ENCODE measurements at places on chromosomes 5 and 9. TPM values are rescaled to one million over a fixed set of nuclear protein-coding genes. Genes with fewer than 3 reads are reported as not detected.

DNA sequence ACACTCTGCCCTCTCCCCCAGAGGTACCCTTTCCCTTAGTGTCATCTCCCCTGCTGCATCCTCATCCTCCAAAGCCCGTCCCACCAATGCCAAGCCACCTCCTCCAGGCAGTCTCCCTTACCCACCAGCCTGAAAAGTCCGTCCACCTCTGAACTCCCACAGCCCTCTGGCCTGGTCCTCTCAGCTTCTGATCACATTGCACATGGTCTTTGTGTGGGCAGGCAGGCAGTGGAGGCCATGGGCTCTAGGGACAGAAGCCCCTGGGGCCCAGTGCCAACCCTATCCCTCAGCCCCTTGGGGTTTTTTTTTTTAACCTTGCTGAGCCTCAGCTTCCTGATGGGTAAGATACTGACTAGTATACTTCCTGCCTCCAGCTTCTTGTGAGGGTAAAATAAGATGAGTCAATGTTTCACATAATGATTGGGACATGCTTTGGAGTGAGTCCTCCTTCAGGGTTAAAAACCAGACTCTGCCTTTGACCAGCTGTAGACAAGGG is 19.4 kb downstream of the CSF1R start:
- no peak for DNase-seq

- DNase-seq: no peak
Observed at GRCh38 chr5:14068136-14068535, 75.0 kb upstream of the TRIO start.

- DNase-seq: no peak
Observed at GRCh38 chr5:16886793-16887345, 49.2 kb downstream of the MYO10 start.

- no peak for DNase-seq
Observed at GRCh38 chr9:115008536-115009270, 78.3 kb upstream of the TNFSF8 start.

- DNase-seq: peak; percentile 84
Observed at GRCh38 chr5:151315998-151316597, 12.5 kb upstream of the SLC36A3 start.

GRCh38 chr5:132489871-132490483 is 596 bp downstream of the IRF1 start:
- peak; percentile 69 for DNase-seq

GRCh38 chr5:11240293-11241190 is 479.5 kb upstream of the DAP start:
- no peak for DNase-seq

DNA sequence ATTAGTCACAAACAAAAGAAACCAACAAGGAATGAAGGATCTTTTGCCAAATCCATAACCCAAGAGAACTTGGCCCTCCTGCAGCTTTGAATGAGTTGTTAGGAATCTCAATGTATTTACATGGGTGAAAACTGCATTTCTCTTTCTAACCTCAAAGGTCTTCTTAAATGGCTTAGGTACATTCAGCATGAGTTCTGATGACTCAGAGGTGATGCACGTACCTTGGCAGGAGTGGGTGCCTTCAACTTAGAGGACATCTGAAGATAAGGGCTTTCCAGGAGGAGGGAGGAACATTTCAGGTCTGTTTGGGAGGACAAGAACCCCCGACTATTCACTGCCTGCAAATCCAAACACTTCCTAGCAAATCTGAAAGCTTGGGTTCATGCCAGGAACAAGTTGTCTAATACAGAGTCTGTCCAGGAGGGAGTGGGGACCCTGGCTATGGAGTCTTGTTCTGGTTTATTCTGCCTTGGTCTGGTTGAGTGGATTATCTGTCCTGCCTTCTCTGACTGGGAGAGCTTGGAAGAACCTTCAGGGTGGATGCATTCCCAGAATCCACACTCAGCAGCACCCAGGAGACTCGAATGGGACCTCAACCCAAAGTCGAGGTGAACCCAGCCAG is 65.7 kb downstream of the IRX2 start:
- DNase-seq: no peak

GRCh38 chr5:52725065-52725746 is 62.5 kb upstream of the ITGA1 start:
- DNase-seq: no peak

- DNase-seq: no peak
Observed at GRCh38 chr9:133115604-133116345, 5.3 kb downstream of the RALGDS start.

DNA sequence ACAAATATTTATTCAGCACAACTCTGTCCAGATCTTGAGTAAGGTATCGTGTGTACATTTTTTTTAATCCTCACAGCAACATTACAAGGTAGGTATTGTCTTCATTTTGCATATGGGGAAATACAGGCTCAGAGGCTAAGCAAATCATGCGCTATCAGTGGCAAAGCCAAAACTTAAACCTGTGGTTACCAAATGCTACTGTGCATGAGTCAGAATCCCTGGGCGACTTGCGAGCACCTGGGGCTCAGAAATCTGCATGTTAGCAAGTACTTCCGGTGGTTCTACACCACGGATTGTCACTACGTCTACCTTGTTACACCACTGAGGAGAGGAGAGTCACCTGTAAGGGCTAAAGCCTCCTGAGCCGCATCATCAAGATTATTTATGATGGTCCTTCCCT is 21.3 kb downstream of the C5orf58 start:
- no peak for DNase-seq

DNA sequence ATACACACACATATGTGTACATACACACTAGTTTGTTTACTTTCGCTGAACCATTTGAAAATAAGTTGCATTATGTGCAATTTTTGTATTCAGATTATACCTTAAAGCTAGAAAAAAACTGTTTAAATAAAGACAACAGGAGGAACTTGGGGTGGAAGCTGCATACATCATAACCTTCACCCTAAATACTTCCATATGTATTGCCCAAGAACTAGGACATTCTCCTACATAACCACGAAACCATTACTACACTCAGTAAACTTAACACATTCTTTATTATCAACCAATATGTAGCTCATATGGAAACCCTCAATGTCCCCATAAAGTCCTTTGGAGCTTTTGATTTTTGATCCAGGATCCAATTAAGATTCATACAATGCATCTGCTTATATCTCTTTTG is 83.3 kb downstream of the GIN1 start:
- no peak for DNase-seq

DNA sequence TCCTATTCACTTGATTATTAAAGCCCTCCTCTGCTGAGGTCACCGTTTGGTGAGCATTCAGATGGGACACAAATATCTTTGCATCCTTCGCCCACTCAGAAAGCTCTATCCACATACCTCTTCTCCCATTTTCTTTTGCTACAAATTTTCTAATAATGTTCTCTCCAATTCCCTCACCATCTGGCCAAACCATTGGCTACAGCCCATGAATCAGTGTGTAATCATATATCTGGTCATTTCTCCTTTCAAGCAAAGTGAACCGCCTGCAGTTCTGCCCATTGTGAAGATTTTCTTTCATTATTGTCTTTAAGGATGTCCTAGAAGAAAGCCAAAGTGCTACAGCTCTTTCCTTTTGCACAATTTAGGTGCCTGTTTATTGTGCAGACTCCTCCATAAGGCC is 54.2 kb upstream of the DAPK1 start:
- DNase-seq: no peak

- no peak for DNase-seq
Observed at GRCh38 chr5:154901276-154901675, 36.7 kb downstream of the GEMIN5 start.

DNA sequence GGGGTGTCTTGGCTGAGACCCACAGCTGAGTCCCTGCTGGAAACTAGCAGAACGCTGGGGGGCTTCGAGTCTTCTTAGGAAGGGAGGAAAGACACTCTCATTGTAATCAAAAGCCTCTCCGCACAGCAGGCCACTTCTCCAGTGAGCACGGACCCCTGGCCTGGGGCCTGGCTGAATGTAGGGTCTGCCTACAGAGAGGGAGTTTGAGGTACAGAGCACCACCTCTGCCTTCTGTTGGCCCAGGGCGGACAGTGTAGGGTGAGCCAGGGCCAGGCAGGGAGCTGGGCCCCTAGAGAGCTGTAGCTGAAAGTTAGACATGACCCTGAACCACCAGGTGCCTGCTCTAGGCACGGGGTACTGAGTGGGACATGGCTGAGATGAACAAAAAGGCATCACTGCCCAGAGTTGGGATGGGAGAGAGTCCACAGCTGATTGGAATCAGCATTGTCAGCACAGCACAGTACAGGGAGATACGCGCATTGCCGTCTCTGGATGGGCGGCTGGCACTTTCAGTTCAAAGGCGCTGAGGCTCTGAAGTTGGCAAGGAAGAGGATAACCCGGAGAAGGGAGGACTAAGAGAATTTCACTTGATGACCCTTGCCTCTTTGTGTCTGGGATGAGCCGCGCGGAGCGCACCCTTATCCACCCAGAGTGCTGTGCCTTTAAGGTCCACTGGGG is 363 bp upstream of the SLC25A48 start:
- DNase-seq: no peak

The GPR151 gene
- total RNA-seq: not detected

Measured in heart left ventricle (tissue), 16 donors.